PC-9 (cell line): ENCODE measurements at places on chromosomes 7 and 10. TPM values are rescaled to one million over a fixed set of nuclear protein-coding genes. Genes with fewer than 3 reads are reported as not detected.

The WNT8B gene
- not detected in 2 replicates for total RNA-seq

The IGFBP3 gene
- 237 and 386 TPM in 2 replicates for total RNA-seq

The C10orf105 gene
- total RNA-seq: not detected in 2 replicates

The GIMAP1 gene
- not detected in 2 replicates for total RNA-seq

The NKX1-2 gene
- total RNA-seq: 1.6 and 2.9 TPM in 2 replicates

The TEX47 gene
- total RNA-seq: not detected in 2 replicates

The TAS2R5 gene
- 1.1 and 2.1 TPM in 2 replicates for total RNA-seq

The GALNT17 gene
- total RNA-seq: not detected in 2 replicates

The OR6V1 gene
- not detected in 2 replicates for total RNA-seq

DNA sequence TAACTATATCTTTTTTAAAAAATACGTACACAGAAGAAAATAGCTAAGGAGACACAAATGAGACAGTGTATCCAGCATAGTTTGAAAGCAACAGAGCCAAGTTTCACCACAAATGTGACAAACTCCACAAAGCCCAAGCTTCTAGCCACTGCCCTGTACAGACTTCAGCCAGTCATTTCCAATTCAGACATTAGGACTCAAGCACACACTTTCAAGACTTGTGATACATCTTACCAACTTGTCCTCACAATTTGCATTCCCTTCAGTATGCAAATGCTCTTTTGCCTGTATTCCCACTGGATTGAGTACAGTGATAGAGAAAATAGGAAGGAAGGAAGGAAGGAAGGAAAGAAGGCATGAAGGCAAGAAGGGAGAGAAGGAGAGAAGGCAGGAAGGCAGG is 510.4 kb downstream of the KCNMA1 start:
- H3K27ac ChIP-seq: no peak overlapping the region
- no peaks in the 10 kb centered on the region for H3K4me1 ChIP-seq
- H3K27me3 ChIP-seq: no peaks in the 10 kb centered on the region

DNA sequence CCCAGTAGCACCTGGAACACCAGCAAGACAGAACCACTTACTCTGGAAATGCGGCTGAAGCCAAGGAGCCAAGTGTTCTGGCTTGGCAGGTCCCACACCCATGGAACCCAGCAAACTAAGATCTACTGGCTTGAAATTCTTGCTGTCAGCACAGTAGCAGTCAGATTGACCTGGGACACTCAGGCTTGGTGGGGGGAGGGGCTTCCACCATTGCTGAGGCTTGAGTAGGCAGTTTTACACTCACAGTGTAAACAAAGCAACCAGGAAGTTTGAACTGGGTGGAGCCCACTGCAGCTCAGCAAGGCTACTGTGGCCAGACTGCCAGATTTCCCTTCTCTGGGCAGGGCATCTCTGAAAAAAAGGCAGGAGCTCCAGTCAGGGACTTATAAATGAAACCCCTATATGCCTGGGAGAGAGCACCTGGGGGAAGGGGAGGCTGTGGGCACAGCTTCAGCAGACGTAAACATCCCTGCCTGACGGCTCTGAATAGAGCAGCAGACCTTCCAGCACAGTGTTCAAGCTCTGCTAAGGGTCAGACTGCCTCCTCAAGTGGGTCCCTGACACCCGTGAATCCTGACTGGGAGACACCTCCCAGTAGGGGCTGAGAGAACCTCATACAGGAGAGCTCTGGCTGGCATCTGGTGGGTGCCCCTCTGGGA is 121.2 kb downstream of the MTERF1 start:
- no peaks in the 10 kb centered on the region for H3K36me3 ChIP-seq
- no peaks in the 10 kb centered on the region for H3K27me3 ChIP-seq
- DNase-seq: peak; percentile 92
- no peak overlapping the region for H3K4me3 ChIP-seq
- H3K4me1 ChIP-seq: peaks cover 13% of the 10 kb centered on the region
- no peak overlapping the region for H3K27ac ChIP-seq

DNA sequence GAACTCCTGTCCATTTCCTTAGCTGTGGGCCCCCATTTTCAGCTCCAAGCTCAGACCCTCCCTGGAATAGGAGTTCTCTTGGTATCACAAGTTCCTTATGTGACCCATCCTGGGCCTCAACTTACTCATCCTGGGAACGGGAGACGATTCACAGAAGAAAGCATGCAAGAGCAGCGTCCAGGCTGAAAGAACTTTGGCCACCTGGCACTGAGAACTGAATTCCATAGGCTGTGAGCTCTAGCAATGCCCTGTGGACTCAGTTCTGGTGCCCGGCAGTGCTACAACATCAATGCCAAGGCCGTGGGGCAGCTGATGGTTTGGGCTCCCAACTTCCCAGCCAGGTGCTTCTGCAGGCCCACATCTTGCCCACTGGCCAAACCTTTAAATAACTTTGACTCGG is 3.9 kb upstream of the CUEDC2 start:
- DNase-seq: no peak
- no peaks in the 10 kb centered on the region for H3K36me3 ChIP-seq
- H3K4me3 ChIP-seq: no peak overlapping the region
- H3K27me3 ChIP-seq: no peaks in the 10 kb centered on the region

DNA sequence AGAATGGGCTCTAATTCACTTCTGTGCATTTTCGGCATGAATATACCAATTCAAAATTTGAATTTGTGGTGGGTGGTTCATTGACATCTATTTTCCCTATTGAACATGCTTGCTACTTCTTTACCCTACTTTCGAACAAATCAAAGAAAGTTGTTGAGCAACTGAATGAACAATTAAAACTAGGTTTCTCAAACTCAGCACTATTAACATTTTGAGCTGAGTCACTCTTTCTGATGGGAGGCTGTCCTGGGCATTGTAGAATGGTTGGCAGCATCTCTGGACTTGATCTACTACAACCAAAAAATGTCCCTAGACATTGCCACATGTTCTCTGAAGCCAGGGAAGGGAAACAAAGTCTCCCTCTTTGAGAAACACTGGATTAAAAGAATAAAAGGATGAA is 116.7 kb downstream of the COL28A1 start:
- DNase-seq: no peak
- no peak overlapping the region for H3K4me3 ChIP-seq
- H3K27me3 ChIP-seq: no peaks in the 10 kb centered on the region
- H3K36me3 ChIP-seq: no peaks in the 10 kb centered on the region

DNA sequence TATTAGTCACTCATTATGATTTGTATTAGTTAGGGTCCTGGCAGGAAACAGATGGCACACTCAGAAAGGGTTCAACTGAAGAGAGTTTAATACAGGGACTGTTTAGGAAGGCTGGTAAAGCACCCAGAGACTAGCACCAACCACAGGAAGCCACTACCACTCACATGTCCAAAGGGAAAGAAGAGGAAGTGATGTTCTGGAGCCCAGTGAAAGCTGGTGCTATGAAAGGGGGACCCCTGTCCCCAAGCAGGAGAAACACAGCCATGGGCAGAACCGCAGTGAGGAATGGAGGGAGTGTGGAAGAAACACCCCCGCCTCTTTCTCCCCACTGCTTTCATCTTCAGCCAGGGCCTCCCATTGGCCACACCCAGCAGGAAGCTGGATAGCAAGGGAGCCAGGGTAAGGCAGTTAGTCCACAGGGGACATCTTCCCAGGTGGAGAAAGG is 3.2 kb upstream of the VSIR start:
- H3K27me3 ChIP-seq: no peaks in the 10 kb centered on the region
- H3K4me3 ChIP-seq: no peak overlapping the region
- H3K4me1 ChIP-seq: peaks cover 29% of the 10 kb centered on the region
- no peaks in the 10 kb centered on the region for H3K36me3 ChIP-seq
- no peak overlapping the region for H3K27ac ChIP-seq
- DNase-seq: no peak

DNA sequence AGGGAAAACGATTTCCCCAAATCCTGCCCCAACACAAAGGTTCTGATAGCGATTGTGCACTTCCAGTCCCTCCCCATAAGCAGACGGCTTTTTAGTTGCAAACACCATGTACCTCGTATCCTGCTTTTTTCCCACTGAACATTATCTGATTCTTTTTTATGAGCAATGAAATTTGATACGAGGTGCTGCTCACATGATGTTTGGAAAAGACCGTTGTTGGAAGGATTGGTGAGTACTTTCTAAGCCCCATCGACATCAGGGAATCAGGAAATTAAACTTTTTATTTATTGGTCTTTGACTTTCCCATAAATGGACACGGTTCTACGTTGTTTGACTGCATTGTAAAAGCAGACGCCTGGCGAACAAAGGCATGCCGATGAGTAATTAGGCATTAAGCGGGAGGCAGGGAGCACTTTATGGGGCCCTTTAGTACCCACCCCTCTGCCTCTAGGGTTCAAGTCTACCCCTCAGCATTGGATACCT is 49.4 kb downstream of the TEX36 start:
- H3K27me3 ChIP-seq: no peaks in the 10 kb centered on the region
- DNase-seq: peak; percentile 69
- H3K4me3 ChIP-seq: no peak overlapping the region

- no peaks in the 10 kb centered on the region for H3K4me1 ChIP-seq
- DNase-seq: no peak
- H3K27me3 ChIP-seq: 0 out of 2 replicates have a peak, but pooled peaks cover 12% of the 10 kb centered on the region
- H3K27ac ChIP-seq: no peak overlapping the region
Measured at GRCh38 chr7:71988201-71988600, 423.9 kb downstream of the CALN1 start.

DNA sequence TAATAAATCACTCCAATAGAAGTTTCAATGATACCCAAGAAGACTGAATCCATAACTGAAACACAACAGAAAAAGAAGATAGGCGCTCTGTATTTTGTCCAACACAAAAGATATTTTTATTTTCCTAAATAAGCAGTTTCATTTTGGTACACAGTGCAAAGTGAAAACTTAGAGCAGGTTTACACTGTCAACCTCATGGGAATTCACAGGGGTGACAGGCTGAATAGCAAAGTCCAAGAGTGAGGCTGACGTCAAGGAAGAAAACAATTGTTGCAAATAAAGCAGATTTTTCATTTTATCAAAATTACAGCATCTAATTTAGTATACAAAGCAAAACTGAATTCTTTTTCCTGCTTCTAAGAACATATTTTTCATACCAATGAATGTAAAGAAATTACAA is 28.6 kb downstream of the NAMPT start:
- H3K27me3 ChIP-seq: no peaks in the 10 kb centered on the region
- H3K27ac ChIP-seq: no peak overlapping the region
- H3K36me3 ChIP-seq: peaks cover 95% of the 10 kb centered on the region

GRCh38 chr10:2262333-2262732 is 525.0 kb upstream of the ADARB2 start:
- no peaks in the 10 kb centered on the region for H3K4me1 ChIP-seq
- H3K36me3 ChIP-seq: no peaks in the 10 kb centered on the region
- no peak for DNase-seq
- no peak overlapping the region for H3K4me3 ChIP-seq
- H3K27ac ChIP-seq: no peak overlapping the region
- 0 out of 2 replicates have a peak, but pooled peaks cover 3% of the 10 kb centered on the region for H3K27me3 ChIP-seq

DNA sequence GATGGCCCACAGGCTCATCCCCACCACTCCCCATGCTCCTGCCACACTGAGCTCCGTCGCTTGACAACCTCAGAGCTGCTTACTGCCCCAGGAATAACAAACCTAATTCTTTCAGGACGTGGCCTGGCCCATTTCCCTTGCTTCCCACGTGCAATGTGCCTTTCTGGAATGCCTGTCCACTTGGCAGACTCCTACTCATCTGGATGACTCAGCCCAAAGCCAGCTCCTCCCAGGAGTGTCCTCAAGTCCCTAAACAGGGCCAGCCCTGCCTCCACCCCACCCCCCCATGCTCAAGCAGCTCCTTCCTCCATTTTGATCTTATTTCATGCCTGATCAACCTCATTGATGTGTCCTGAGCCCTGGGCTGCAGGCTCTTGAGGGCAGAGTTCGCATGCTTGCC is 164.9 kb upstream of the RNF32 start:
- H3K27me3 ChIP-seq: peaks cover 90% of the 10 kb centered on the region
- no peak for DNase-seq
- no peaks in the 10 kb centered on the region for H3K36me3 ChIP-seq
- no peak overlapping the region for H3K27ac ChIP-seq

DNA sequence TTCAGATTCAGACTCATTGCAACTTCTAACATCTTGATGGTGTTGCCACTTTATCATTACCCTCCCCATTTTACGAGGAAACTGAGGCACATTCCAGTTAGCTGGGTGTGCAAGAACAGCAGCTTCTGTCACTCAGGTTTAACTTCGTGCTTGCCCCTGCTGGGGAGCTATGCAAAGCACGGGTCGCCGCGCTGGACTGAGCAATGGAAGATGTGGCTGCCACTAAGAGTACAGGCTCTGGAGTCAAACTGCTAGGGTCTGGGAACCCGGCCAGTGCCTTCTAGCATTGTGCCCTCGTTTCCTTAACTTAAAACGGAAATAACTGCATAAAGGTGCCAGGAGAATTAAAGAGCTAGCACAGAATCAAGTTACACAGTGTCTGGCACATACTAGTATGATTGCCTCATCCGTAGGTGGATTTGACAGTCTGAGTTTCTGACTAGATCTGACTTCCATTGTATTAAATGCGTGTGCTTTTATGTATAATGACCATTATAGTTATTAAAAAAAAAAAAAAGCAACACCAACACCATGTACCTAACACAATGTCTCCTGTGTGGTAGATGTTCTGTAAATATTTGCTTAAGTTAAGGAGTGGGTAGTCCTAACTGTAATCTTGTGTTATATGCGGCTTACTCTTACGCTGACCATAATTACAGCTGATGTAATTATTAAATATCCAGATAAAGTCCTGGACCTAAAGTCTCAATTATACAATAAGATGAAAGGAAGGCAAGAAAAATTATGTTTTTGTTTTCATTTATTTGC is 842 bp downstream of the ZNF22 start:
- H3K27me3 ChIP-seq: no peaks in the 10 kb centered on the region
- H3K4me3 ChIP-seq: peak overlapping the region; percentile 65
- DNase-seq: peak; percentile 79

DNA sequence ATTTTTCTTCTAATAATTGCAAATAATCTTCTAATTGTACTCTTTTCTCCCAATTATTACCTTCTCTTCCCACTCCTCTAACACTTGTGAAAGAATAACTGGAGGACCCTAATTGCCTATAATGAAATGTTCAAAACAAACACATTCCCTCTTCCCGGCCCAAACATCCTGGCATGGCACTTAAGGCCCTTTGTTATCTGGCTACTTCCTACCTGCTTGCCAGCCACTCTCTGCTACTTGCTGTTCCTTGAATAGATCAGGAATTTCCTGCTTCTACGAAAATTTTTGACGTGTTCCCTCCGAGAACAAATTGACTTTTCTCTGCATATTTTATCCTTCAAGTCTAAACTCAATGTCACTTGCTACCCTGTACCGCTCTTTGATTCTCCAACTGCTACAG is 56.1 kb upstream of the NOBOX start:
- H3K27me3 ChIP-seq: no peaks in the 10 kb centered on the region
- H3K36me3 ChIP-seq: no peaks in the 10 kb centered on the region
- H3K4me3 ChIP-seq: no peak overlapping the region
- no peak for DNase-seq
- H3K27ac ChIP-seq: no peak overlapping the region

- DNase-seq: no peak
- no peaks in the 10 kb centered on the region for H3K36me3 ChIP-seq
- H3K4me1 ChIP-seq: no peaks in the 10 kb centered on the region
- H3K27me3 ChIP-seq: peaks cover 94% of the 10 kb centered on the region
- H3K4me3 ChIP-seq: no peak overlapping the region
Measured at GRCh38 chr10:11255796-11256444, 238.2 kb downstream of the CELF2 start.

GRCh38 chr7:72321081-72321480 is 91.1 kb downstream of the CALN1 start:
- no peaks in the 10 kb centered on the region for H3K36me3 ChIP-seq
- H3K4me3 ChIP-seq: no peak overlapping the region
- no peaks in the 10 kb centered on the region; the same call in 1 of the 2 replicates for H3K4me1 ChIP-seq
- no peak for DNase-seq
- H3K27me3 ChIP-seq: peaks cover 30% of the 10 kb centered on the region

- H3K27me3 ChIP-seq: peaks cover 55% of the 10 kb centered on the region
- no peak for DNase-seq
Measured at GRCh38 chr10:131549116-131549515, 237.6 kb upstream of the TCERG1L start.
